Trophoblast cell (in vitro differentiated cells and primary cell): ENCODE measurements at places on chromosomes 4 and X.

DNA sequence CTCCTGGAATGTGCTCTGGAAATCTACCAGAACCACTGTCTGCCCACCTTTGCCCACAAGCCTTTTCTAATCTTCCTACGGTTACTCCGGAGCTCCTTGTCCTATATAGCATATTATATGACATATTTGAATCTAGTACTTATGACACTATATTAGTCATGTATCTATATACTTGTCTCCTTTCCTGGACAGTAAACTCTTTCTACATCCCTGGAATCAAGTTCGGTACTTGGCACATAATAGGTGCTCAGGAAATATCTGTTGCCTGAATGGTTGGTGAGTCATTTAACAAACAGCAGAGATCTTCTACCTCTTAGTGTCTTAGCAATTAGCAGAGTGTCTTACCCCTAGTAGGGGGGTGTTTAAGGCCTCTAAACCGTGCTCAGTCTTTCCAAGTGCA lies 123.6 kb downstream of the RELL1 start:
- DNase-seq, result peak; percentile 80

GRCh38 chr4:138761638-138762220 lies 253.9 kb upstream of the NOCT start:
- no peak for DNase-seq

- DNase-seq, result no peak
Observed at GRCh38 chrX:12843668-12844279, 23.1 kb upstream of the TLR7 start.

GRCh38 chr4:65747386-65747785 lies 77.1 kb upstream of the EPHA5 start:
- no peak for DNase-seq

- no peak for DNase-seq
Observed at GRCh38 chr4:183257808-183258207, 62.3 kb downstream of the CLDN22 start.

DNA sequence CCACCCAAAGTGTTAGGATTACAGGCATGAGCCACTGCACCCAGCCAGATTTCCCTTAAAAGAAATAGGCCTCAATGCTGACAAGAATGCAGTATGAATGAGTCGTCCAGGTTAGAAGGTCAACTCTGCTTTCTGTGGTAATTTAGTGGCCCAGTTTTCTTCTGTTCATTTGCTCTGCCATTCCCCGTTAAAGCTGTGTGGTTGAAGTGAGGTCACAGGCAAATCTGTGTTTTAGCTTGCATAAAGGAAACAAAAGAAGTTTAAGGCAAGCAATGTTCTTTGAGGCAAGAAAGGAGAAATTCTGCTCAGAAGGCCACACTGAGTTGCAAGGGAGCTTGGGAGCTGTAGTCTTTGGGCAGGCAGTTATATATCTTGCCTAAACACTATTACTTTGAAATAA lies 176.8 kb downstream of the LARP7 start:
- no peak for DNase-seq

GRCh38 chrX:133523081-133523487 lies 107.8 kb upstream of the GPC4 start:
- no peak for DNase-seq

DNA sequence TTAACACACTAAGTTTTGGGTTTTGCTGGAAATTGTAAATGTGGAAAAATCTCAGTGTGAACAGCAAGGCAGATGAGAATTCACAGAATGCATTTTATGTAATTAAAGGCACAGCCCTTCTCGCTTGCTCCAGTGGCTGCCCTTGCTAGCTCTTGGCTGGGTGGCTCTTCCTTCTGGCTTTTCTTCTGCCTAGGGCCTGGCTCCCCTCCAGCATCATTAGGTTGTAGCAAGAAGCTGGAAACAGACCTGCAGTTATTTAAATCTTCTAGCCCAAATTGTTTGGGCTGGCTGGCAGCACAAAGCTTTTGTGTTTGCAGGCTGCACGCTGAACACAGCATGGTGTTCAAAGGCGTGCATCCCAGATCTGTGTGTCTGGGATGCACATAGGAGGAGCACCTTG lies 56.5 kb downstream of the LIMCH1 start:
- no peak for DNase-seq

GRCh38 chrX:133796282-133796681 lies 189.1 kb downstream of the GPC3 start:
- no peak for DNase-seq

DNA sequence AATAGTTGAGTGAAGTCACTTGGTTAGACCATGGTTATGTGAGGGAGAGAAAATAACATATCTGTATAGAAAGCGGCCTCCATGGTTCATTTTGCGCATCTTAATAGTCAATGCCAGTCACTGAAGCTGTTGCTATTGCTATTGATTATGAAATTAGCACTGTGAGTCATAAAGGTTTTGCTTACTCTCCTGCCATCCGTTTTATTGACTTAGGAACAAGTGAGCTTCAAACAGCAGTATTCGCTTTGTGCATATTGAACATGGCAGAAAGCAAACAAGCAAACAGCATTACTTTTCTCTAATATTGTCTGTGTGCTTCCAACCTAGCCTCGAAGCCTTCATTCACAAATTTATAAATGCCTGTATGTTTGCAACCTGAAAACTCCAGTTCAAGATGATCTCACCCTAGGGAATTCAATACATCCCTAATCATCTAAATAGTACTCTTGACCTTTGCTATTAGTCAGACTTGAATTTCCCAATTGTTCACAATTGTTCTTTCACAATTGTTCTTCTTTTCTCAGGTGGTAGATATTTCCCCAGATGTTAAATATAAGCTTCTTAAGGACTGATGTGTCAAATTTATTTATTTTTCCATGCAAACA lies 55.9 kb upstream of the GABRA2 start:
- DNase-seq, result no peak

- no peak for DNase-seq
Observed at GRCh38 chr4:159443975-159444374, 341.1 kb downstream of the RAPGEF2 start.

DNA sequence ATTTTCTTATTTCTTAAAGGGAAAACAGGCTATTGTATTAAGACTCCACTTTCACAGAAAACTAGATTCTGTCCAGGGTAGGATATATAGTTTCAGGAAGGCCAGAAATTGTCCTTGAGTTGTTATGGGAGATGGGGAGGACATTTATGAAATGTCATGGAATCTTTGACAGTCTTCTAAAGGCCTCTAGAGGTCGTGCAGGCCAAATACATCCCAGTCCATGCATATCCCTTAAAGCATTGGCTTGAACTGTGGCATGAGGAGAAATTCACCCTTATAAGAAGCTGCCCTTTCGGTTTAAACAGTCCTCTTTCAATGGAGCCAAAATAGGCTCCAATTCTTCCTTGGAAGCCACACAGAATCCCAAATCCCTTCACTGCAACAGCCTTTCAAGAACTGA lies 183.6 kb upstream of the NOCT start:
- DNase-seq, result no peak

- peak; percentile 66 for DNase-seq
Observed at GRCh38 chr4:6671648-6672047, 22.0 kb upstream of the S100P start.

GRCh38 chr4:71212216-71212615 lies 126.6 kb upstream of the SLC4A4 start:
- DNase-seq, result no peak

DNA sequence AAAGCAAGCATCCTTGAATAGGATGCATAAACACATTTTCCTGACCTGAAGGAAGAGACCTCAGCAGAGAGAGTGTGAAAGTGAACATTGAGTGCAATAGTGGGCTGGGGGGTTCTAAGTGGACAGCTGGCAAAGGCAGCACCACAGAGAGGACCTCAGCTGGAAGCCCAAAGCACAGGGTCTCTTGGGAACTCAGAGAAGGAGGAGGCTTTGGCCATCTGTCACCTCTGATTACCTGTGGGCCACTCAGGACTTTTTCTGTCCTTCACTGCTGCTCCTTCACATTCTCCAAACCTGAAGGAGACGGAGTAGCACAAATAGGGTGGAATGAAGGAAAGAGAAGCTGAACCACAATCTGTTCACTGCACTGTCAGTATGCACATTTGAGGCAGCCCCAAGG lies 37.9 kb upstream of the FAT4 start:
- DNase-seq, result no peak

- DNase-seq, result no peak
Observed at GRCh38 chrX:53261355-53261972, 19.9 kb downstream of the IQSEC2 start.
